Body of pancreas (tissue), 4 donors: ENCODE measurements at places on chromosomes 12 and 14. TPM values are rescaled to one million over a fixed set of nuclear protein-coding genes. Genes with fewer than 3 reads are reported as not detected.

The NELL2 gene
- not detected for total RNA-seq

The RNASE7 gene
- not detected for total RNA-seq

The TC2N gene
- 168 TPM for total RNA-seq

The C12orf60 gene
- total RNA-seq, result 1.8 TPM

The TAS2R7 gene
- total RNA-seq, result not detected

The OVCH1 gene
- total RNA-seq, result not detected

The IFT81 gene
- total RNA-seq, result 6.3 TPM

The ANKS1B gene
- total RNA-seq, result 2.1 TPM

The GALNT16 gene
- total RNA-seq, result 1.3 TPM

DNA sequence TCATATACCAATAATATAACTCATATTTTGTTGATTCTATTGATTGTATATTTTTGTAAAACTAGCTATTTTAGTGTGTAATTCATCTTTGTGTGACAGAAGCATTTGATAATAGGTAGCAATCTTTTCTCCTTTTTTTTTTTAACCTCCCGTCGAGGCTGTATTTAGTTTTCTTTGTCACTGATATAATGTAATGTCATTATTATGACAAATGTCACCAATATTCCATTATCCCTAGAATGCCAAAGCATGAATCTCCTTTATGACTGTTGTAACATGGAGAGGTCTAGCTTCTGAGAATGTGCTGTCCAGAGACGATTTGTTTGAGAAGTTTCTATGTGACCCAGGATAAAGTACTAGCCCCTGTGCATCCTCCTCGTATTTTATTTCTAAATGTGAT is 639.0 kb upstream of the ATXN7L3B start:
- H3K4me3 ChIP-seq, result no peak overlapping the region
- H3K36me3 ChIP-seq, result no peaks in the 10 kb centered on the region
- no peaks in the 10 kb centered on the region for H3K27me3 ChIP-seq
- H3K4me1 ChIP-seq, result no peaks in the 10 kb centered on the region
- H3K27ac ChIP-seq, result no peak overlapping the region
- DNase-seq, result no peak

- H3K4me3 ChIP-seq, result no peak overlapping the region
- H3K27ac ChIP-seq, result no peak overlapping the region
- H3K4me1 ChIP-seq, result no peaks in the 10 kb centered on the region
- no peaks in the 10 kb centered on the region for H3K27me3 ChIP-seq
- no peak for DNase-seq
Observed at GRCh38 chr14:99677231-99678140, 6.6 kb upstream of the CYP46A1 start.

- H3K27me3 ChIP-seq, result no peaks in the 10 kb centered on the region
- H3K36me3 ChIP-seq, result no peaks in the 10 kb centered on the region
- H3K27ac ChIP-seq, result no peak overlapping the region
- no peak overlapping the region for H3K4me3 ChIP-seq
Observed at GRCh38 chr12:112096667-112097066, 11.9 kb downstream of the NAA25 start.

DNA sequence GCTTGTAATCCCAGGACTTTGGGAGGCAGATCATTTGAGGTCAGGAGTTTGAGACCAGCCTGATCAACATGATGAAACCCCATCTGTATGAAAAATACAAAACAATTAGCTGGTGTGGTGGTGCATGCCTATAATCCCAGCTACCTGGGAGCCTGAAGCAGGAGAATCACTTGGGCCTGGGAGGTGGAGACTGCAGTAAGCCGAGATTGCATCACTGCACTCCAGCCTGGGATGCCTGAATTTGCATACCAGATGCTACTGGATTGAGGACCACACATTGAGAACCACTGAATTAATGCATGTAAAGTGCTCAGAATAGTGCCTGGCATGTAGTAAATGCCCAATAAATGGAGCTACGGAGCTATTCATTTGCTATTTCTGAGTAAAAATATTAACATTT is 14.9 kb upstream of the MYH7 start:
- H3K4me1 ChIP-seq, result peaks cover 14% of the 10 kb centered on the region
- no peak for DNase-seq
- H3K36me3 ChIP-seq, result no peaks in the 10 kb centered on the region
- H3K4me3 ChIP-seq, result no peak overlapping the region
- H3K27ac ChIP-seq, result no peak overlapping the region

DNA sequence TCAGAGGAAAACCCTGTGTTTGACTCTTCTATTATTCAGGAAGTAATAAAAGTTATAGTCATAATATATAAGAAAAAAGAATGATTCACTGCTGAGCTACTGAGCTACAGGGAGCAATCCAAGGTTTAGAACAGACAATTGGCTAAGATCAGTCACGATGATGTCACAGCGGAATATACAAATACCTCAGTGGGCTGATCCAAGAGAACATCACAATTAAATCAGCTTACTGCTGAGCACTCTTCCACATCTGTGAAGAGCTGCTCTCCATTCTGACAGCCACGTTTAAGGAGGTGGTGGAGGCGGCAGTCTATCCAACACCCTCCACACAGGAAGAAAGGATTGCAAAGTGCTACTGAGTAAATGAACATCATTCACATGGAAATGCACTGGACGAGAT is 271.0 kb downstream of the APAF1 start:
- no peaks in the 10 kb centered on the region for H3K36me3 ChIP-seq
- H3K27ac ChIP-seq, result no peak overlapping the region
- DNase-seq, result no peak
- no peaks in the 10 kb centered on the region for H3K4me1 ChIP-seq
- no peaks in the 10 kb centered on the region for H3K27me3 ChIP-seq
- H3K4me3 ChIP-seq, result no peak overlapping the region

- no peaks in the 10 kb centered on the region for H3K36me3 ChIP-seq
- no peaks in the 10 kb centered on the region for H3K27me3 ChIP-seq
- no peak overlapping the region for H3K27ac ChIP-seq
- DNase-seq, result no peak
- no peaks in the 10 kb centered on the region for H3K4me1 ChIP-seq
Observed at GRCh38 chr12:5364036-5364770, 67.7 kb upstream of the NTF3 start.

- no peaks in the 10 kb centered on the region for H3K4me1 ChIP-seq
- no peak overlapping the region for H3K27ac ChIP-seq
- DNase-seq, result no peak
- no peaks in the 10 kb centered on the region for H3K27me3 ChIP-seq
Observed at GRCh38 chr14:38261620-38262019, 5.7 kb upstream of the CLEC14A start.

GRCh38 chr14:103597623-103598377 is 31.2 kb upstream of the KLC1 start:
- H3K27me3 ChIP-seq, result no peaks in the 10 kb centered on the region
- no peaks in the 10 kb centered on the region for H3K36me3 ChIP-seq
- H3K4me1 ChIP-seq, result peaks cover 18% of the 10 kb centered on the region
- no peak for DNase-seq

DNA sequence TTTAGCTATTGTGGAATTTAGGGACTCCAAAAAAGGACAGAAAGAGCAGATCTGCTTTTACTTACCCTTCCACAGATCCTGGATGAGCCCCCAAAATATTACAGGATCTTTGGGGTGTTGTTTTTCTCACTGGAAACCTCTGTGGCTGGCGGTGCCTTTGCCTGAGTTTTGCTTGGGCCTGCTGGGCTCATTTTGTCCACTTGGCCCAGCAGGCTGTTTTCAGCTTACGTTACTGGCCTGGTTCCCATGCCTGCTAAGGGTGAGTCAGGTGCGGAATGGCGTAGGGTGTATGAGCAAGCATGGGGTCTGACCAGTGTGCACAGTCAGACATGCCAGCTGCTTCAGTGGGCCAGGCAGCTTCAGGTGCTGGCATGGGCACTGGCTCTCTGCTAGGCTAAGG is 45.8 kb downstream of the HSD17B6 start:
- no peaks in the 10 kb centered on the region for H3K27me3 ChIP-seq
- H3K4me1 ChIP-seq, result no peaks in the 10 kb centered on the region
- H3K36me3 ChIP-seq, result no peaks in the 10 kb centered on the region
- no peak for DNase-seq
- H3K27ac ChIP-seq, result no peak overlapping the region
- no peak overlapping the region for H3K4me3 ChIP-seq

GRCh38 chr14:96077983-96078624 is 38.9 kb downstream of the C14orf132 start:
- no peak for DNase-seq
- H3K4me1 ChIP-seq, result peaks cover under 1% of the 10 kb centered on the region
- H3K27ac ChIP-seq, result no peak overlapping the region
- no peaks in the 10 kb centered on the region for H3K27me3 ChIP-seq
- no peak overlapping the region for H3K4me3 ChIP-seq
- H3K36me3 ChIP-seq, result no peaks in the 10 kb centered on the region

DNA sequence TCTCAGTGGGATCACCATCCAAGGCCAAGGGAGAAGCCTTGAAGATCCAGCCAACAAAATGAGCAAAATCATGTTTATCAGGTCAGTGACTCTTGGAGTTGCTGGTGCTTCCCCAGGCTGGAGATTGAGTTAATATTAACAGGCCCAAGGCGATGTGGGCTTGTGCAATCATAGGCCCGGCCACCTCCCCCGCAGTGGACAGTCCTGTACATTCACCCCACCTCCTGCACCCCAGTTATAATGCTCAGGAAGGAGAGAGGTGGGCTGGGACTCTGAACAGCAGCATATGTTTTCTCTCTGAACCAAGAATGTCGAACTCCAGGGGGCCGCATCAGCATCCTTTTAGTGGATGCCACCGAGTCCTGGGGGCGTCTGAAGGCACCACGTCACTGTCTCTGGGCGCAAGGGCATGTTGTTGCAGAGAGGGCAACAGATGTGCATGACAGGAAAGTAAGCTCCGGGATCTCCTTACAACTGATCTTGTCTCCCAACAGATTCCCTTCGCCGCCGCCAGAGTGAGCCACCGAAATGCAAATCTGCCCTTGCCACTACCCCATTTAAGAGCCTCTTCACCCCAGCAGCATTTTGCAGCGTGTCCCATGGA is 32.2 kb upstream of the SERPINA6 start:
- H3K4me3 ChIP-seq, result no peak overlapping the region
- no peak overlapping the region for H3K27ac ChIP-seq
- H3K36me3 ChIP-seq, result no peaks in the 10 kb centered on the region
- no peaks in the 10 kb centered on the region for H3K27me3 ChIP-seq
- H3K4me1 ChIP-seq, result peaks cover 5% of the 10 kb centered on the region

GRCh38 chr12:47763481-47764346 is 5.0 kb upstream of the RAPGEF3 start:
- DNase-seq, result no peak
- H3K36me3 ChIP-seq, result no peaks in the 10 kb centered on the region
- no peak overlapping the region for H3K27ac ChIP-seq
- no peak overlapping the region for H3K4me3 ChIP-seq
- no peaks in the 10 kb centered on the region for H3K27me3 ChIP-seq
- peaks cover 11% of the 10 kb centered on the region for H3K4me1 ChIP-seq

DNA sequence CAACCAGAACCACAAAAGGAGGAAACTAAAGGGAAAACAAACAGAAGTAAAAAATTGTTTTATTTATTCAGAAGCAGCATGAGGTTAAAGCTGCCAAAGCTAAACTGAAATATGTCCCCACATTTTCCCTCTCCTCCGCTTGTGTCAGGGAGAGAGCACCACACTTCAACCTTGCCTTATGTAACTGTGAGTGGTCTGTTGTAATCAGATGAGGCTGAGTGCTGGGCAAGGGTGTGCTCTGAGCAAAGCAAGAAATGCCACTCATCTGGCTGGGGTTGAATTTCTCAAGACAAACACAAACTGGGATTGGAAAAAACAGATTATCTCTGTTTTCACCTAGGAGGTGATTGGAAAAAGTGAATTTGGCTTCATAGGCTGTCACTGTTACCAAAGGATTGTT is 12.2 kb downstream of the CAPZA3 start:
- H3K27ac ChIP-seq, result no peak overlapping the region
- no peaks in the 10 kb centered on the region for H3K36me3 ChIP-seq
- no peak overlapping the region for H3K4me3 ChIP-seq

GRCh38 chr14:94163796-94164195 is 10.3 kb upstream of the PPP4R4 start:
- no peaks in the 10 kb centered on the region for H3K27me3 ChIP-seq
- no peak for DNase-seq
- no peak overlapping the region for H3K27ac ChIP-seq
- no peaks in the 10 kb centered on the region for H3K36me3 ChIP-seq
- H3K4me3 ChIP-seq, result no peak overlapping the region

- H3K4me1 ChIP-seq, result no peaks in the 10 kb centered on the region
- no peaks in the 10 kb centered on the region for H3K36me3 ChIP-seq
- H3K27ac ChIP-seq, result no peak overlapping the region
- H3K4me3 ChIP-seq, result no peak overlapping the region
- H3K27me3 ChIP-seq, result no peaks in the 10 kb centered on the region
Observed at GRCh38 chr14:31939934-31940333, 137.2 kb upstream of the ARHGAP5 start.

- H3K4me3 ChIP-seq, result no peak overlapping the region
- no peaks in the 10 kb centered on the region for H3K36me3 ChIP-seq
- H3K4me1 ChIP-seq, result no peaks in the 10 kb centered on the region
- no peak overlapping the region for H3K27ac ChIP-seq
- no peaks in the 10 kb centered on the region for H3K27me3 ChIP-seq
Observed at GRCh38 chr12:117472983-117473382, 111.6 kb upstream of the NOS1 start.

GRCh38 chr12:75754141-75754540 is 242.7 kb upstream of the KRR1 start:
- no peaks in the 10 kb centered on the region for H3K36me3 ChIP-seq
- no peak overlapping the region for H3K27ac ChIP-seq
- DNase-seq, result no peak
- no peak overlapping the region for H3K4me3 ChIP-seq
- peaks cover 16% of the 10 kb centered on the region for H3K4me1 ChIP-seq
- H3K27me3 ChIP-seq, result no peaks in the 10 kb centered on the region

DNA sequence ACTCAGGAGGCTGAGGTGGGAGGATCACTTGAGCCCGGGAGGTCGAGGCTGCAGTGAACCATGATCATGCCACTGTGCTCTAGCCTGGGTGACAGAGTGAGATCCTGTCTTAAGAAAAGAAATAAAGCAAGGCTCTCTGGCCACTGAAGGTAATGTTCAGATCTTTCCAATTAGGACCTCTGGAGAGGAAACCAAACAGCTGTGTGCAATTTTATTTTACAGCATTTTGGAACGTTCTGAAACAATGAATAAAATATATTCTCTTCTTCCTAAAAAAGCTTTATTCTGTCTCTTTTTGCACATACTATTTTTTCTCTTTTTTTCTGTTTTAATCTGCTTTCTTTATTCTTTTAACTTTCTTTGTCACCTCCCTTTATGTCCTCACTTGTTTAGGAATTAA is 5.0 kb upstream of the YBX3 start:
- H3K27ac ChIP-seq, result no peak overlapping the region
- no peaks in the 10 kb centered on the region for H3K27me3 ChIP-seq
- H3K36me3 ChIP-seq, result no peaks in the 10 kb centered on the region
- no peak overlapping the region for H3K4me3 ChIP-seq
- H3K4me1 ChIP-seq, result peaks cover 7% of the 10 kb centered on the region

- H3K4me3 ChIP-seq, result no peak overlapping the region
- peak overlapping the region; percentile 4 for H3K27ac ChIP-seq
- no peaks in the 10 kb centered on the region for H3K27me3 ChIP-seq
- peaks cover 11% of the 10 kb centered on the region for H3K4me1 ChIP-seq
- no peak for DNase-seq
Observed at GRCh38 chr14:29846339-29847055, 81.2 kb downstream of the PRKD1 start.
